NCI-H2081 treated with DMSO at 0.1 percent for 48 hours (cell line): ENCODE measurements at places on chromosomes 16 and 17.

DNA sequence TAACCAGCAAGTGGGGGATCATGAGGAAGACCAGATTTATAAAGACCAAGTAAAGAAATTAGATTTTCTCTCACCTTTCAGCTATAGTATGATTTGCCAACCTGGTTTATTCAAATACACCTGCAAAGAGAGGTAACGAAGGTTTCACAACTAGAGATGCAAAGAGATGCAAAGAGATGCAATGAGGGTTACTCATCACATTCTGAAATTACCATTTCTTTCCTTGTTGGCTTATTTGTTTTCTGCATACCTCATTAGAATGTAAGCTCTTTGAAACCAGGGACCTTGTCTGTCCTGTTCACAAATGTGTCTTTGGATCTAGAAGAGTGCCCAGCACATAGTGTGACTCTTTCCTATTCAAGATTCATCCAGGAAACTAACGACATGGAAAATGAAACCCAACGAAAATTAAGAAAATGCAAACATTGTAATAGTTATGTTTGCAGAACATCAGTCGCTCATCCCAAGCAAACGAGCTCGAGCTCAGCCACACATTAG is 9.0 kb upstream of the LONP2 start:
- no peak for DNase-seq

DNA sequence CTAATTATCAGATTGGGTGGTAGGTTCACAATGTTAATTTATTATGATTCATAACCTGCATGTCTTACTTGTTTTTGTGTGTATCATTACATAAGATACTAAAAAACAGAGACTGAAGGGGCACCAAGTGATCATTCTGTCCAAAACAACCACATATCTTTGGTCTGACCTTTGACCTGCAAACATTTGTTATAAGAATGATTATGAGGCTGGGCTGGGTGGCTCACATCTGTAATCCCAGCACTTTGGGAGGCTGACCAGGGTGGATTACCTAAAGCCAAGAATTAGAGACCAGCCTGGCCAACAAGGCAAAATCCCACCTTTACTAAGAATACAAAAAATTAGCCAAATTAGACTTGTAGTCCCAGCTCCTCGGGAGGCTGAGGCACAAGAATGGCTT is 116.4 kb downstream of the SPAG9 start:
- no peak for DNase-seq

GRCh38 chr17:45384047-45384788 is 48.5 kb downstream of the ARHGAP27 start:
- DNase-seq = no peak

GRCh38 chr17:57781386-57782061 is 36.4 kb upstream of the CCDC182 start:
- DNase-seq = no peak

GRCh38 chr17:76149214-76149613 is 8.2 kb upstream of the FOXJ1 start:
- no peak for DNase-seq

DNA sequence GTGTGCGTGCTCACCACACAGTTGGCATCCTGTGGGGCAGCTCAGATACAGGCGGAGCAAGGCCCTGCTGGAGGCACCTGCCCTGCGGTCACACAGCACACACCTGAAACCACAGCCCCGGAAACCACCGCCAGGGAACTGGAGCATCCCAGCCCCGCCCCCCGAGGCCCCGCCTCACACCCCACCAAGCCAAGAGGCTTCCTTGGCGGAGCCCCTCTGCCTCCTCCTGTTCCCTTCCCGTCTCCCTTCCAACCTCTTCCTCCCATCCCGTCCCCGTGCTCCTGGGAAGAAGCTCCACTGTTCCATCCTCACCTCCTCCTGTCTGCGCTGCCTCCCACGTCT is 205.5 kb downstream of the NTN1 start:
- no peak for DNase-seq

DNA sequence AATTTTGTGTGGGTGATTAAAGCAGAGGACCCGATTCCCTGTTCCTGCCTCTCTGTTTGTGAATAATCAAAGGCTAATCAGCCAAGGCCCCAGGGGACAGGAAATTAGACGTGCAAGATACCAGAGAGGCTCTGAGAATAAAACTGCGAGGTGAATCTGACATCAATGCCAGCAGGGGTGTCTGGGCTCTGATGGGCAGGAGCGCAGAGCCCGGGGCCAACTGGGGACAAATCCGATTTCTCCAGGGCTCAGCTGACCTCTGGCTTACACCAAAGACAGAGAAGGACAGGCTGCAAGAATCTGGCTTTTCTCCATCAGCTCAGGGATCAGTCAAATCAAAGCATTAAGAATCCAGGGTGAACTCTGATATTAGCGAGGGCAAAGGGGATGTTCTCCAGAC is 174.3 kb downstream of the XYLT1 start:
- DNase-seq = no peak

DNA sequence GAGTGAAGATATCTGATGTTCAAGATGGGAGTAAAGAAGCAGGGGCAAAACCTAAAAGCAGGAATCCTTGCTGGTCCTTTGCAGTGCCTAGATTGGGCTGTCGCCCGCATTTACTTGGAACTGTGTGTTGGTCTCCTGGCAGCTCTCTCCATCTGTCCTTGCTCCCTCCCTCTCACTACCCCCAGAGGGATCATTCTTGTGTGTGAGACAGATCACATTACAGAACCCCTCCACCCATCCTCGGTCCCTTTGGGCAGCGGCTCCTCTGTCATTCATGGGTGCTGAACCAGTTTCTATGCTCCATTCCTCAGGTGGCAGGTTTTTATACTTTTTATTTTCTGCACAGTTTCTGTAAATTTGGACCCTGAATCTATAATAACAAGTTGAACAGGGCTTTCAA is 99.4 kb upstream of the MYOCD start:
- DNase-seq = no peak

GRCh38 chr17:55825213-55825612 is 74.4 kb downstream of the PCTP start:
- no peak for DNase-seq

DNA sequence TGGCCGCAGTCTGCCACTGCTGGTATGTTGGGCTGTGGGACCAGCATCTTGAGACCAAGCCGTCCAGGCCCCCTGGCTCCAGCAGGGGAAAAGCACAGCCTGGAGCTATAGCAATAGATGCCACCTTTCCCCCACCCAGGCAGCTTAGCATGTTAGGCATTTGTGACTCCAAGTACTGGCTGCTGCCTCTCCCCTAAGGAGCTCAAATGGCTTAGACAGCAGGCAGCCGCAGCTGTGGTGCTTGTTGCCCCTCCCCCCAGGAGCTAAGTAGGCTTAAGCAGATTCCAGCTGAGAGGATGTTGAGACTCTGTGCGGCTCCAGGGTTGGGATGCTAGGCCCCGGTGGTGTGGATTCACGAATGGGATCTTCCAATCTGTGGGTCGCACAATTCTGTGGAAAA is 88.8 kb upstream of the ANKFN1 start:
- no peak for DNase-seq
